ENCODE measurements at places on chromosomes 2 and 18.

DNA sequence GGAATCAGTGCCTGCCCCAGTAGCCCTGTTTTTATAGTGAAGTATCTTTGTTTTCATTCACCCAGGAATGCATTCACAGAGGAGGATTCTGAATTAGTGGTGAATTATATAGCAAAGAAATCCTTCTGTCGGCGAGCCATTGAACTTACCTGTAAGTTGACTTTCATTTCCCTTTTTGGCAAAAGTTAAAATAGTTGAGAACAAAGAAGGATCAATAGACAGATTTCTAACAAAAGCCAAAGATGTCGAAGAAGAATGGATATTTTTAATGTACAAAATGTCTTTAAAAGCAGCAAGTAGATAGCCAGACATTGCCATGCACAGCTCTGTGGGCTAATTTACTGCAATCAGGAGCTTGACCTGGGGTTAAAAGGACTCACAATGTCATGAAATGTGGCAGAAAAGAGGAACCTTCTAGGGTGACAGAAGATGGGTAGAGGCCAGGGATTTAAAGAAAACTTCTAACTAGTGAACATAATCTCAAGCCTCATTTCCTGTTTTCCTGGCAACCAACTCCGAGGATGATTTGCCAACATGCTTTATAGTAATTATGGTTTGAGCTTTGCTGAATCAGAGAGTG is 53.8 kb upstream of the TMEM87B start:
- DNase-seq, result peak; percentile 98

- no peak for DNase-seq
These were observed 43.4 kb downstream of the PLEKHA3 start for GRCh38 chr2:178523596-178524134.

- DNase-seq, result no peak
These were observed 323.6 kb upstream of the HS6ST1 start for GRCh38 chr2:128642316-128642715.

GRCh38 chr2:108986916-108987510 is 2.0 kb downstream of the EDAR start:
- DNase-seq, result no peak

DNA sequence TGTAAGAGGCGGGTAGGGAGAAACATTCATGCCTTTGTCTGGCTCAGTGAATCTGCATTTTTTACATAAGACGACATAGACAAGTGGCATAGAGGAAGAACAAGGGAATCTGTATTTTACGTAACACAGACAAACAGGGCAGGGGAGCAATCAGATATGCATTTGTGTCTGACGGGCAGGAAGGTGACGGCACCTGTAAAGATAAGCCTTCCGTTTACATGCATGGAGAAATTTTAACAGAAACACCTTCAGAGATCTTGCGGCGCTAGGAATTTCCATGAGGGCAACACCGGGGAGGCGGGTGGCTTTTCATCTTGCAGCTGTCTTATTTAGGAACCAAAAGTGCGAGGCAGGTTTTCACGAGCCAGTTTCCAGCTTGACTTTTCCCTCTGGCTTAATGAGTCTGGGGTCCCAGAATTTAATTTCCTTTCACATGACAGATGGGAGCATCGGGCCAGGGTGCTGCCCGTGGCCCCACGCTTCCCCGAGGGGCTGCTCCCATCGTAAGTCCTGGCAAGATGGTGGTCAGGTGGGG is 42.6 kb downstream of the RTP5 start:
- DNase-seq, result no peak

DNA sequence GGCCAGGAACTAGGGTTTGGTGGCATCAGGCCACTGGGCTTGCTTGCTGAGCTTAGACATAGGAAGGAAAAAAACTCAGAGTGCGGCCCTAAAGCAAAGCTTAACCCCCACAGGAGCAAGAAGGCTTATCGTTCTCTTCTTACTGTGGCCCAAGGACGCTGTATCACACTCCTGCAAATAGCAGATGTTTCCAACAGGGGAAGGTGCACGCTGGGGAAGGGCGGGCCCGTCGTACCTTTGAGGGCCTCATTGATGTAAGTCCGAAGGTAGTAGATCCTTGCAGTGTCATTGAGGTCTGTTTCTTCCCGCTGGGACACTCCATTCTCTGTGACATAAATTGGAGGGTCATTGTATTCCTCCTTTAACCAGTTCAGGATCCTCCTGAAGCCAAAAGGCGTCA is 46.6 kb downstream of the LCT start:
- DNase-seq, result no peak

DNA sequence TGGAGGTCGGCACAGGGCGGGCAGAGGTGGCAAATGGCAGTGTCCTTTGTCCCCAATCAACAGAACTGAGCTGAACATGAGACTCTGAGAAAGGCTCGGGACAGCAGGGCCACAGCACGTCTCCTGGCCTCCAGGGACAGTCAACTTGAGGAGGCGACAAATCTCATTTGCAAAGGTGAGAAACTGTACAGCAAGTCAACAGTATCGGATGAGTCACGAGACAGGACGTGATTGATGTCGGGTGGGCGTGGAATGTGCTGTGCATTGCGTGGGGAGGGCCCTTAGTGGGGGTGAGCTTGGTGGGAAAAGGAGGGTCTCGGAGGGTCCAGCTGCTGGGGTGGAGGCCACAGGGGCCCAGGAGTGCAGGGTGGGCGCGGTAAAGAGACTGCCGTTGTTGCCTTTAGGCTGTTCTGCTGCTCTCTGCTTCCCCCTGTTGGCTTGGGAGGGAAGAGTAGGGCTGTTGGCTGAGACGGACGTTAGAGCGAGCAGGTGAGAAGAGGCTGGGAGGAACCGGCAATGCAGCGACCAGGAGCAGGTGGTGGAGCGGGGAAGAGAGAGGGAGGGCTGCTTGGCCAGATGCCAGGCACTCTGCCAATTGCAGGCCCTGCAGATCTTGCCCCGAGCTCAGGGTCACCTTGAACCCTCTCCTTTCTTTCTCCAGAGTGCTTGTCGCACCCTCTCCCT is 164.3 kb downstream of the BCL2 start:
- DNase-seq, result no peak

GRCh38 chr2:148209603-148210002 is 188.7 kb downstream of the MBD5 start:
- no peak for DNase-seq

GRCh38 chr2:181105562-181105961 is 125.2 kb downstream of the UBE2E3 start:
- no peak for DNase-seq

GRCh38 chr2:191740016-191740419 is 62.1 kb downstream of the NABP1 start:
- peak; percentile 31 for DNase-seq

- no peak for DNase-seq
These were observed 531.9 kb downstream of the NUP35 start for GRCh38 chr2:183656121-183656520.

GRCh38 chr2:100783987-100784386 is 36.0 kb upstream of the NPAS2 start:
- no peak for DNase-seq

GRCh38 chr2:143847257-143847656 is 672.7 kb downstream of the ZEB2 start:
- DNase-seq, result no peak

DNA sequence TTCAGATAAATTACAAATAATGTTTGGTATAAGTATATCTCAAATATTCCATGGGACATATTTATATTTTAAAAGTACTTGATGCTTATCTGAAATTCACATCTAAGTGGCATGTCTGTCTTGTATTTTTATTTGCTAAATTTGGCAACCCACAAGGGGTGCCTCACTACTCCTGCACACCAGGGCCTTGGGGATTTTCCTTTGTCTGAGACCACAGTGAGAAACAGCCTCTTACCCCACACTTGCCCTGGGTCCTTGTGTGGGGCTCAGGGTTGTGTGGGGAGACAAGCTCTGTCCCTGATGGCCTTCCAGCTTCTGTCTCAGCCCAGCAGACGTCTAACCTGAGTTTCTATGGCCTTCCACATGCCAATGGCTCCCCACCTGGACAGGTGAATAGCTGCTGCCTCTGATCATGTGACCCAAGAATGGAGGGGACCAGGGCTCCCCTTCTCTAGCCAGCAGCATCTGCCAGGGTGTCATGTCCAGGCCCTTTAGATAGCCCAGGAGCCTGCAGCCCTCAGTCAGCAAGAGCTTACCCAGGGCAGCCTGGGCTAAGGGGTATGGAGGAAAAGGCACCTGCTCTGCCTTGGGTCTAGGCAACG is 49.5 kb upstream of the MRPL33 start:
- no peak for DNase-seq

- no peak for DNase-seq
These were observed 106.3 kb downstream of the FTCDNL1 start for GRCh38 chr2:199744724-199745123.

DNA sequence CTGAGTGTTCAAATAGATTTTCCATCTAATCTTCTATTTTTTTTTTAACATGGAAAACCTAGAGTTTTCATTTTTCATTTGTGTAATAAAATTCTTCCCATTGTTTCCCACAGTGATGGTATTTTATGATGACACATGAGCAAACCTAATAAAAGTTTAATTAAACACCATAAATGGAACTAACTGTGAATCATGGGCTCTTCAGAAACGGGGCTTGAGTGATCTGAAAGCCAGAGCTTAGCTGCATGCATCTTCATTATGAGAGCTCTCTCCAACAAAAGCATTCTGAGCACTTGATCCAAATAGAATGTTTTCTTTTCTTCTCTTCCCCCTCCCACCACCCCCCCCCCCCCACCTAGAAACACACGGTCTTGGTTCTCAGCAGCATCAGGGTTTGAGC is 82.1 kb upstream of the REV1 start:
- DNase-seq, result no peak

- DNase-seq, result peak; percentile 55
These were observed 27.8 kb upstream of the GAREM2 start for GRCh38 chr2:26144953-26145680.

DNA sequence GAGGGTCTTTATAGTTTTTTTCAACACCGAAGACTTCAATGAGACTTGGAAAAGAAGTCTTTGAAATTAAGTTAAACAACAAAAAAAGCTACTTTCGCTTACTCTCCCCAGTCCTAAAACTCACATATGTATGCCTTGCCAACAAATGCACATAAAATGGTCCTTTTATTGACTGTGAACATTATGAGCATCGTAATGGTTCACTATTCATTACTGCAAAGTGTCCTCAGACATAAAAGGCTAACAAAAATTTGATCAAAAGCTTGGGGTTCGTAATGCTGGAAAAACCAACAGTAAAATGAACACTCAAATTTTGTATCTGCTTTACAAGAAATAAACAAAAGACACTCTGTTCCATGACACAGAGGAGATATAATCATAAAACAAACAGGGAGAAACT is 285.3 kb upstream of the SLC8A1 start:
- DNase-seq, result no peak

DNA sequence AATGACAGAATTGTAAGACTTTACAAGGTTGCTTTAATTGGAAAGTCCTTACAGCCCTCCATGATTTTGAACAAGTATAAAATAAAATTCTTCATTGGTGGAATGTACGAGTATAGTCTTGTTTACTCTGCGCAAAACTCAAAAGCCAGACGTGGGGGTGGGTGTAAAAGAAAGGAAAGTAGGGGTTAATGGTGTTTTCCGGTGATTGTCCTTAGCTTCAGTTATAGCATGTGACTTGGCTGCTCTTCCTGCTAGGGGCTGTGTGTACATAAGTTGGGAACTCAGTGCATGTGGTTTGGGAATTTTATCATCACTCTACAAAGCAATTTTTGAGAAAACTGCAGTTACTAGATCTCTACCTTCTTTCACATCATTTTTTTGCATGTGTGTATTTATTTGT is 82.4 kb upstream of the CAVIN2 start:
- no peak for DNase-seq

DNA sequence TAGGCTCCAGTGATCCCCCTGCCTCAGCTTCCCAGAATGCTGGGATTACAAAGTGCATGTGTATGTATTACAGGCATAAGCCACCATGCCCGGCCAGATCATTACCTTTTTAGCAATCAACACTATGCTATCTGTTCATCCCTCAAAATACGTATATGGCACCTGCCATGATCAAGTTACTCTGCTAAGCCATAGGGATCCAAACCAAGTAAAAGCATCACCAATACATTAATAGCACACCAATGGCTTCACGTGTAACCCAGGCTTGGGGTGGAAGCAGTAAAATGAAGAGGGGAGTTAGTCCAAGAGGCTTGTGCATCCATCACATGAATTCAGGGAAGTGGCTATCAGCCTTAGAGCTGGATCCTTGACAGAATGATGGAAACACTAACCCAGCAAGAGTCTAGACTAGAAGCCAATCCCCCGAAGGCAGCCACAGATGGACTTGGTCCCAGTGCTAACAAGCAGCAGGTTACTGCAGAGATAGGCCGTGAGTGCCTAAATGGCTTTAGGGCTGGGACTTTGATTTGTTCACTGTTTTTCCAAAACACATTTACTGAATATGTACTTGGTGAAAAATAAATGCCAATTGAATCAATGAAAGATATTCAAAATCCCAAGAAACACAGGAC is 11.3 kb downstream of the HDLBP start:
- no peak for DNase-seq

GRCh38 chr2:199679883-199680282 is 171.1 kb downstream of the FTCDNL1 start:
- DNase-seq, result no peak

- no peak for DNase-seq
These were observed 577 bp downstream of the MOGAT1 start for GRCh38 chr2:222672068-222672401.

All from AML-193 (cell line).